ENCODE measurements at places on chromosomes 3 and 15.

DNA sequence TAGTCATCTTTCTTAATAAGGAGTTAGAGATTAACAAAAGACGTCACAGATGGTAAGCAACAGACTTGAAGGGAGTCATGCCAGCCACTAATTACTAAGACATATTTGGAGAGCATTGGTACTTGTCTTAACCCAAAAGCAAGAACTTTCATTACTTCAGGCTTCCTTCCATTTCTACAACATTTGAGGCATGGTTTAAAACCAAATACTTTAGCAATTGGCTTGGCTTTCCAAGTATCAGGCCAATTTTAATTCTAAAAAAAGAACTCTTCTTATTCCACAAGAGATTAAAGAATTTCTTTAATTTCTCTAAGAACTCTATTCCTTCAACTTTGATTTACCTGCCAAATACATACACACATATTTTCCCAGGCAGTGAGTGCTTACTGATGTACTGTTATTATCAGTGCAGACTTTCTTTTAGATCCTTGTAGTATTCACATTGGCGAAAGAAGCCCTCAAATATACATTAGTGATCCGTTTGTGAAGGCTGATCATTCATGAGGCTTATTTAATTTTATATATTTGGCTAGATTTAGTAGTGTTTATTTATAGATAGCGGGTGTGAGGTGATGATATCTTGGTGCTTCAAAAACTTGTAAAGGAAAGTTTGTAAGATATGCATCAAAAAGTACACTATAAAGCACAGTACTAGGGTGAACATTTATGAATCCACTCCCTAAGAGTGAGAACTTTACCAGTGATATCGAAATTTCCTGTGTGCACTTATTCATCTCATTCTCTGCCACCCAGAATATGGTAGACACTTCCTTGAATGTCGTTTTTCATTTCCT is 229.2 kb downstream of the MFSD1 start:
- DNase-seq = no peak

- no peak for DNase-seq
Measured at GRCh38 chr3:120171134-120171873, 77.1 kb upstream of the GSK3B start.

- no peak for DNase-seq
Measured at GRCh38 chr3:170746175-170746942, 123.6 kb downstream of the RPL22L1 start.

DNA sequence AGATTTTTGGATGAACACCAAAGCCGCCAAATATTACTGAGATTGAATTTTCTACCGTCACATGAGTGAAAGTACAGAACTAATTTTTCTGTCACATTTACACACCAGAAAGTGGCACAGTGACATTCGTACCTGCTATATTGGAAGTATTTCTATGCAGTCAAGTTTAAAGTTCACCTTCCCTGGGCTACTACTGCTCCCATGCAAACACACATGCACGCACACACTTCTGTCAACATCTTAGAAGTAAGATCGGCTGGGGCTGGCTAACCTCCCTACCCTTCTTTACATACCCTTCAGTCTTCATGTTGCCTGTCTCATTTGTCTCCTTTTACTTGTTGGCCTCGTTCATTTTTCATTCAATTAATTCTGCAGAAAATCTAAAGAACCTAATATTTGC is 19.0 kb upstream of the TM4SF1 start:
- no peak for DNase-seq

DNA sequence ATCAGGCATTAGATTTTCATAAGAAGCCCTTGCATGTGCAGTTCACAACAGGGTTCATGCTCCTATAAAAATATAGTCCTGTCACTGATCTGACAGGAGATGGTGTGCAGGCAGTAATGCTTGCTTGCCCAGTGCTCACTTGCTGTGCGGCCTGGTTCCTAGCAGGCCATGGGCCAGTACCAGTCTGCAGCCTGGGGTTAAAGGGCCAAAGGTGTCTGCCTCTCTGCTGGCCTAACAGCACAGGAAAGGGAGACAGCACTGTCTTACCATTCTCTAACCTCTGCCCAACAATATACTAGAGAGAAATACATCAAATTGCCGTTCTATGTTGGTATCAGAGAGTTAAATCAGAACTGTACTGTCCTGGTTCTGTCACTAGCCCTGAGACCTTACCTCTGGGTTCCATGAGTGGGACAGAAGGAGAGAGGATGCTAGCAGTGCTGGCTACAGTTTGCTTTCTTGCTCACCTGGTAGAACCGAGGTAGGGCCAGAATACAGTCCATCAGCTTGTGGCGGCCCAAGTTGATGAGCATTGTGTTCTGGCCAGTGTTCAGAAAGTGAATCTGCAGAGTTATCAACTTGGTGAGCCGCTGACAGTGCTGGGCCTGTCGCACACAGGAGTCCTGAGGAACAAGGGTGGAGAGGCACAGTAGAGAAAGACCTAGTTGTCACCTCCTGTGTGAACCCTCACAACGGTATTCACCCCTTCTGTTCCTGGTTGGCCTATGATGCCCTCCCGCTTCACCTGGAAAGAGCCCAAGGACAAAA is 28.6 kb downstream of the EIF3J start:
- DNase-seq = no peak

GRCh38 chr3:71930056-71930991 is 145.4 kb upstream of the PROK2 start:
- no peak for DNase-seq

GRCh38 chr3:125683067-125683829 is 88.0 kb upstream of the OSBPL11 start:
- DNase-seq = peak; percentile 75

GRCh38 chr3:134630506-134630905 is 20.3 kb downstream of the KY start:
- DNase-seq = no peak

GRCh38 chr15:65870889-65871533 is 1.7 kb downstream of the RAB11A start:
- DNase-seq = no peak

GRCh38 chr3:52836986-52837385 is 2.2 kb upstream of the MUSTN1 start:
- no peak for DNase-seq

GRCh38 chr3:78258798-78259197 is 1218.9 kb downstream of the ROBO2 start:
- DNase-seq = no peak

GRCh38 chr3:50010959-50011358 is 71.0 kb downstream of the RBM6 start:
- no peak for DNase-seq

GRCh38 chr3:59366218-59366617 is 316.4 kb upstream of the CFAP20DC start:
- no peak for DNase-seq

GRCh38 chr3:25663347-25663868 is 1.3 kb downstream of the TOP2B start:
- no peak for DNase-seq

DNA sequence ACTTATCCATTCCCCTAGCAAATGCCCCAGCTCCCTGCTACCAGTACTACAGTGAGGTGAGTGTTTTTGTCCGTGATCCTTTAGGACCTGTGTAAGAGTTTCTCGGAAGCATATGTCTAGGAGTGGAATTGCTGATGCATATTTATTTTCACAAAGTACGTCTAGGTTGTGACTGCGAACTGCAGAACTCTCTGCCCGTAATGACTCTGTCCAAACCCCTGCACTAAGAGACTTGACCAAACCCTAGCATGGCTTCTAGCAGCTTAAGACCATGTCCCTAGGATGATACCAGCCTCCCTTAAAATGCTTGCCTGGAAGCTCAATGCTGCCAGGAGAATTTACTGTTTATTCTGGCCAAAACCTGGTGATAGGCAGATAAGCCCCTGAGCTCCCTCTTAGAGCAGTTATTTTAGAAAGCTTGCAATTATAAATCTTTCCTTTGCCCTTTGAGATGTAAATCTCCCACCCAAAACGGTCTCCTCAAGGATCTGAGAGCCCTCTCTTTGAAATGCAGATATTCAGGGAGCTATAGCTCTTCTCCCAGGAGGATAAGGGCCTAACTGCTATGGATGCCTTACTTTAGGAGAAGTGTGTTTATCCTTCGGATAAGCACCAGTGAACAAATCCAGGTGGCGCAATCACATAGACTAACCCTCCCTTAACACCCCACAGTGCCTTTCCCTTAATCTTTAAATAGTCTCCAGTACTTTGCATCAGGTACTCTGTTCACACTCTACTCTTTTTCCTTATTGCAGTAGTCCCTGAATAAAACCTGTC is 14.7 kb upstream of the CA12 start:
- no peak for DNase-seq

GRCh38 chr3:144252896-144253295 is 281.3 kb downstream of the DIPK2A start:
- no peak for DNase-seq

DNA sequence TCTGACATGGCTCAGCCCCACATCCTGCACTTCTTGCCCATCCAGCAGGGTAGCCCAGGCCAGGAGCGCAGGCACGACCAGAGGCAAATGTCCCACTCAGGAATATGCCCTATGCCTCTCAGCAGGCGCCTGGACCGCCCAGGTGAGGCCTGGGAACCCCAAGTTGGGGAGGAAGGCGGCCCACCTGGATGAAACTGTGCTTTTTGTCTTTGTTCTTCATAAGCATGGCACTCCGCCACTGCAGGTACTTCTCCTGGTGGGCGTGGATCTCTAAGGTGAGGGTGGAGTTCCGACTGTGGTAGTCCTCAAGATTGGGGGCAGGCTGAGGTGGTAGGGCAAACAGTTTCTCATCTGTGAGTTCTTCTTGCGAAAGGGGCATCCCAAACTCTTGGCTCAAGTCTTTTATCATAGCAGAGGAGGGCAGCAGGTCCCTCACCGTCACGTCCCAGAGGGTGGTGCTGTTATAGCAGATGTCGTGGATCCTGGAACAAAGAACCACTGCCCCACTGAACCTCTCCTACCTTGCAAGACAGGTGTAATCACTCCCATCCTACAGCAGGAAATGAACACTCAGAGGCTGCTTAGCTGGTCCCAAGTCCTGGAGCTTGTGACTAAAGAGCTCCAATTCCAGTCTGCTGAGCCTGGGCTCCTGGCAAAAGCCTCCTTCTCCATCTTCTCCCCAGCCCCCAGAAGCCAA is 53.2 kb downstream of the ACAD9 start:
- no peak for DNase-seq

DNA sequence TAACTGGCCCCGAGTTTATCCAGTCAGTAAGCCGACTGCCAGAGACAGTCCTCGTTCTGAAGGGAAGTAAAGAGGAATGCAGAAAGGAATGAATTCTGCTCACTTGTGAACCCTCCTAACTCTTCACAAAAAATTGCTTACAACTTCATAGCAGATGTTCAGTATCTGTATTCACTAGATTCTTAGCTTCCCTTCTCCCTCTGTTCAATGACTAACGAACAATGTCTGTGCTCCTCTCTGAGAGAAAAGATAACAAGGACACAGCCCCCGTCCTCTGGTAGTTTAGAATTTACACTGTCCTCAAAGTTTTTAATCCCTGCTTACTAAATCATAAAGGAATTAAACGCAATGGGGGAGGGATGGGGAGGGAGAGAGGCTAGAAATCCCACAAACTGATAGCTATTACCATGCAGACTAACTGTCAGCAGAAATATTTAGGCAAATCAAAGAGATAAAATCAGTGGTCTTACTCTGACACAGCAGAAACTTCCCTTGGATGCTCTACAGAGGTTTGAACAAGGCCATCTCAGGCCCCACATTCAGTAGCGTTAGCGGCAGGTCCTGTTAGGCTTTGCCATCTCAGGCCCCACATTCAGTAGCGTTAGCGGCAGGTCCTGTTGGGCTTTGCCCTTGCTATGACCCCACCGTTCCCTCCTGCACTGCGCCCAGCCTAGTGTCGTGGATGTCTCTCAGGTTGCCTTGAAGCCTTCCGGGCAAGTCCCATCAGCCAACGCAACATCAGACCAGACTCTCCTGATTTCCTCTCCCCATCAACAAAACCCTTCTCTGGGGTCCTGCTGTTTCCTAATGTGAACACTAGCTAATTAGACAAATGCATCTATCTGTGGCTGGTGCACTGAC is 23.4 kb downstream of the NRROS start:
- no peak for DNase-seq

DNA sequence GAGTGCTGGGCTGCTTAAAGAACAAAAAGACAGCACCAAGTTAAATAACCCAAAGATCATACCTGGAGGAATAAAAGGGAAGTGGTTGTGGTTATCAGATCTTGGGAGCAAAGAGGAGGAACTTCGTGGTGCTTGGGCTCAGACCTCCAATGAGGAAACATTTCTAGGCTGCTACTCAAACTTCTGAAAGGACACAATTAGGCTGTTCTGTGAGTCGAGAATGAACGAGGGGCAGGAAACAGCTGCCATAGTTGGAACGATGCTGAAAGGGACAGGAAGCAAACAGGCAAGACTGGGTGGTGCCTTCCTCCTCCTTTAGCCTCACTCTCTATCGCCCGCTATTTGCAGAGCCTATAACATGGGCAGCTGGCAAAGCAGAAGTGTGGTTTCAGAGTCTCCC is 276.3 kb upstream of the ARRDC4 start:
- no peak for DNase-seq

GRCh38 chr15:72368325-72368724 is 7.5 kb downstream of the HEXA start:
- DNase-seq = no peak

DNA sequence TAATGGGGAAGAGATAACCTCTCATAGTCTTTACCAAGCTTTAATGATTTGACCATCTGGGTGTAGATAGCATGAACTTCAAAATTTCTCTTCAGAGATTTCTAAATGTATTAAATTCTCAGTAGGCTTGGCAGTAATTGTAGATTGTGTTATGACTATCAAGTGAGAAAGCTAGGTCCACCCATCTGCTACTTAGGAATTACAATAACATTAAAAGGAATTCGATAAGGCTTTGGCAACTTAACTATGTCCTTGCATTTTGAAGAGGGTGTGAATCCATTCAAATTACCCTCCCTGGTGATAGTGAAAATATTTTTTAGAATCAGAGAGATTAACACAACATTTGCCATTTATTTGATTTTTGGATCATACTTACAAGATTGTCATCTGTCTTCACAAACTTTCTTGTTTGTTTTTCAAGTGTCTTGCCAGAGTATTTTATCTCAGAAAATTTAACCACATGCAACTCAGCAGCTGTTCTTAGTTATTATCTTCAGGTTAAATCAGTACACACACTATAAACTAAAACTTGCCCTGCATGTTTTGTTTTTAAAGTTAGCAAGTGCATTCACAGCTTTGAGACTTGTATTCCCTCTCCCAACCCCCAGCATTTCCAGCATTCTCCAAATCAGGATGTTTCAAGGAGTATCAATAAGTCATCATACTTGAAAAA is 69.6 kb upstream of the COL8A1 start:
- no peak for DNase-seq

GRCh38 chr3:198022604-198023003 is 62.6 kb downstream of the LMLN start:
- no peak for DNase-seq

GRCh38 chr3:134677196-134677986 is 26.6 kb upstream of the KY start:
- DNase-seq = no peak
